Motor neuron (in vitro differentiated cells): ENCODE measurements at places on chromosomes 11 and 22. TPM values are rescaled to one million over a fixed set of nuclear protein-coding genes. Genes with fewer than 3 reads are reported as not detected.

The OR52N4 gene
- total RNA-seq, result 0.38 and 0.50 TPM in 2 replicates

GRCh38 chr22:36700711-36701670, 2.6 kb downstream of the CACNG2 start:
- no peak for ATAC-seq

DNA sequence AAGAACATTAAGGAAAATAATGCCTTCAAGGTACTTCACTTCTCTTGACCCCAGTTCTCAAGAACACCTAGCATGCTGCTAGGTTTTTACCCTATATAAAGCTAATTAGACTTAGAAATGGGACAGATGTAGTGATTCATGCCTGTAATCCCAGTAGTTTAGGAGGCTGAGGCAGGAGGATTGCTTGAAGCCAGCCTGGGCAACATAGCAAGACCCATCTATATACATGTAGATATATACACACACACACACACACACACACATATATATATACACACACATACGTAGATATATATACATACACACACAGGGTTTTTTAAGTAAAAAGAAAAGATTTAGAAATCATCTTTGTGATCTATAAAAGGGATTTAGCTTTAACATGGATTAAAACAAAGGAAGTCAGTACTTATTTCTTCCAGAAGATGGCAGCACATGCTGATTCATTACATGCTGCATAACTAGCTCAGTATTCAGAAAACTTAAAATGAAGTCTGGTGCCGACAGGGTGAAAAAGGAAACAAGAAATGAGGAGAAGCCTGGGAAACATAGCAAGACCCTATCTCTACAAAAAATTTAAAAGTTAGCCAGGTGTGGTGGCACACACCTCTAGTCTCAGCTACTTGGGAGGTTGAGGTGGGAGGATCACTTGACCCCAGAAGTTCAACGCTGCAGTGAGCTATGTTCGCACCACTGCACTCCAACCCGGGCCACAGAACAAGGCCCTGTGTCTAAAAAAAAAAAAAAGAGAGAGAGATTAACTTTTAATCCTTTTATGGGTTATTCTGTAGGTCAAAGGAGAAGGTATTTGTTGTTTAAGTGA, 28.5 kb upstream of the RBX1 start:
- ATAC-seq, result no peak

DNA sequence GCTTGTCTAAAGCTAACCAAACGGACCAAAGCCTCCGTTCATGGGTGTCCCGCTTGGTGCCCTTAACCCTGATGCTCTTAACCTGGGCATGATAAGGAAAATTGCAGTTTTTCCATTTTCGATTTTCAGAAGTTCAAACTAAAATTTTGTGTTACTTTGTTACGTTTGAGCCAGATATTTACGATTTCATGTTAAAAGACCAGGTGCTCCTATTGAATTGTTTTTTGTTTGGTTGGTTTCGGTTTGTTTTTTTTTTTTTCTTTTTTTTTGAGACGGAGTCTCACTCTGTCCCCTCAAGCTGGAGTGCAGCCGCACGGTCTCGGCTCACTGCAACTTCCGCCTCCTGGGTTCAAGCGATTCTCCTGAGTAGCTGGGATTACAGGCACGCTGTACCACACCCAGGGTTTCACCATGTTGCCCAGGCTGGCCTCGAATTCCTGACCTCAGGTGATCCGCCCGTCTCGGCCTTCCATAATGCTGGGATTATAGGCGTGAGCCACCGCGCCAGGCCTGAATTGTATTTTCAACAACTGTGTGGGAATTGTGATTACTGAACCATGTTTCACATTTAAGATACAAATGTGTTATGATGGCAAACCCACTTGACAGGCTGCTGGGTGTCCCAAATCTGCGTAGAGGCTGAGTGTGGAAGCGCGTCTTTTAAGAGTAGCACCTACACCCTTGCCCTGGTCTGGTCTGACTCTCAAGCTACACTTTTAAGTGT, 864 bp upstream of the USP28 start:
- no peak for ATAC-seq

The OLFML1 gene
- total RNA-seq, result 66.4 and 91.8 TPM in 2 replicates

The CHRM1 gene
- 0.22 and 1.0 TPM in 2 replicates for total RNA-seq

DNA sequence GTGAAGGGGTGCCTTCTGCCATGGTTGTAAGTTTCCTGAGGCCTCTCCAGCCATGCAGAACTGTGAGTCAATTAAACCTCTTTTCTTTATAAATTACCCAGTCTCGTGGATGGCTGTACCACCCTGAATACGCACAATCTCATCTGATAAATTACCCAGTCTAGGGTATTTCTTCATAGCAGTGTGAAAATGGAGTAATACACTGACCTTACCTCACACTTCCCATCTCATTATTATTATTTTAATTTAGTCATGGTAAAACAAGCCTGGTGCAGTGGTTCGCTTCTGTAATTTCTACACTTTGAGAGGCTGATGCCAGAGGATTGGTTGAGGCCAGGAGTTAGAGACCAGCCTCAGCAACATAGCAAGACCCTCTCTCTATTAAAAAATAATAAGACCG, 30.5 kb upstream of the CYB5R3 start:
- ATAC-seq, result no peak

The LIF gene
- 10.9 and 14.8 TPM in 2 replicates for total RNA-seq

- ATAC-seq, result no peak
Observed at GRCh38 chr11:129546266-129546665, 170.6 kb downstream of the BARX2 start.

GRCh38 chr11:111299101-111300026, 1.0 kb downstream of the POU2AF3 start:
- ATAC-seq, result peak; percentile 80
